ENCODE measurements at places on chromosomes 1 and 21.

GRCh38 chr1:147794570-147794969 lies 34.2 kb upstream of the GJA5 start:
- no peak for DNase-seq

DNA sequence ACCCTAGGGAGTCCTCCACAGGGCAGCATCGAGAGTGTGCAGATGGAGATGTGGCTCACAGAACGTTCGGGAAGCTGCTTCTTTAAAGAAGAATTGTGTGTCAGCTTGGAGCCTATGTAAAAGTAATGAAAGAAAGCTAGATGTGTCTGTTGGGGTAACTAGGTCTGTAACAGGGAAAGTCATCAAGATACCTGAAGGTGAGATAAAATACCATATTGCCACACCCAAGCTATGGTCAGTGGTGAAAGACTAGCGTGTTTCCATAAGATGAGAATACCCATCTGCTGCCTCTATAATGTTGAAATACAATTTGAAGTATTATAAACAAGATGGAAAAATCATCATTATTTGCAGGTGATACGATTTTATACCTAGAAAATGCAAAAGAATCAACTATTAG lies 17.5 kb downstream of the RCAN1 start:
- no peak for DNase-seq

DNA sequence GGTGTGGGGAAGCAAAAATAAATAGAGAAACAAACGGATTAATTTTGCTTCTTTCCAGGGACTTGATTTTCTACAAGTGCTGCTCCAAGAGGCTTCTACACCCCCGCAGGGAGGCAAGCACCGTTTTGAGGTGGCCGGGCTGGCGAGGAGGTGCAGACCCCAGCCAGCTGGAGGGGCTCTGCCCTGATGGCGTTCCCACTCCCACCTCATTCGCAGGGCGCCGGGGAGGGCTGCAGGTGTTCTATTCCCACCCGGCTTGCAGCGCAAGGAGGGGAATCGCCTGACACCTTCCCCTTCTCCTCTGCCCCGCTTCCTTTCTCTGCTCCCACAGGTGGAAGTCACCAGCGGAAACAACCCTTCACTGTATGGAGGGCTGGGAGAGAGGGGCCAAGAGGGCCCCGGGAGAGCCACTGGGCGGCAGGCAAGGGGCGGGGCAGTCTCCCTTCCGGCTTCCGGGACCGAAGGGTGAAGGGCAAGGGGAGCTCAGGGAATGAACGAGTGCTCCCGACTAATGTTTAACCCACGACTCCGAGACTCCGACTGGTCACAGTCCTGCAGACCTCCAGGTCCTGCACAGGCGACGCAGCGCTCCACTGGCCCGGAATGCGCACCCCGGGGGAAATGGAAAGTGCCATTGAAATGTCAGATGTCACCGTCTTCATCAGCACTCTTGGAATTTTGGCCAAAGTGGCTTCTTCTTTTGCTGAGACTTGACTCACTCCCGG lies 29.1 kb downstream of the TEX35 start:
- DNase-seq: no peak

GRCh38 chr1:109240158-109241152 lies 8.9 kb upstream of the CELSR2 start:
- DNase-seq: no peak

GRCh38 chr1:8659593-8659992 lies 157.8 kb downstream of the RERE start:
- no peak for DNase-seq

GRCh38 chr1:212977781-212978645 lies 27.7 kb downstream of the VASH2 start:
- DNase-seq: no peak

DNA sequence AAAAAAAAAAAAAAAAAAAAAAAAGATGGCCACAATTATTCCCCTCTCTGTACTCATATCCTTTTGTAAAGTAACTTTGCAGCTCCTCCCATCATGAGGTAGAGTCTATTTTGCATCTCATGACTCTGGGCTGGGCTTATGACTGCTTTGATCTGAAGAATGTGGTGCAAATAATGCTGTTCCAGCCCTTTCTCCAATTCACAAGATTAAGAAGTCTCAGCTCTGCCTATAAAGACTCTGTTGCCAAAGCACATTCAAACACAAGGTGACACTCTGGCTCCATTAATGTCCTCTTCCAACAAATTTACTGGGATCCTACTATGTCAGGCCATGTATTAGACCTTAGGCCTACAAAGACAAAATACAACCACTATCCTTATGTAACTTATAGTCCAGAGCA lies 64.8 kb upstream of the PTCH2 start:
- DNase-seq: no peak

- DNase-seq: peak; percentile 74
These were observed at the start of gene NBL1 for GRCh38 chr1:19643602-19644394. TSS of gene NBL1 (plus strand) at chr1:19644311. CDS start at chr1:19655031, 10,720 bp downstream.

GRCh38 chr1:172203135-172203823 lies 217.2 kb upstream of the C1orf105 start:
- no peak for DNase-seq

- no peak for DNase-seq
These were observed 8.2 kb downstream of the HAPLN2 start for GRCh38 chr1:156627313-156627880.

- DNase-seq: no peak
These were observed 174.1 kb upstream of the CSF3R start for GRCh38 chr1:36656838-36657237.

DNA sequence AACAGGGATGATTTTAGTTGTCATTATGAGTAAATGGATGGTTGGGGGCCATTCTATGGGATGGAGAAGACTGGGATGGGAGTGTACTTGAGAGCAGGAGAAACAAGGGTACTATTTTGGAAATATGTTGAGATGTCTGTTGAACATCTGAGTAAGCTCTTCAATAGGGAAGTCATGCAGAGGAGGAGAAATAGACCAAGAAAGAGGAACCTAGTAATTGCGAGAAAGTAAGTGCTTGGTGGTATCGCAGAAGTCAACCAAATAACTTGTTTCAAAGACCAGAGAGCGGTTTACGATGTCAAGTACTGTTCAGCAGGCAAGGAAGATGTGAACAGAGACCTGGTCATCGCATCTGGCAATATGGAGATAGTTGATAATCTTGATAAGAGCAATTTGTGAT lies 22.4 kb upstream of the CHRM3 start:
- no peak for DNase-seq

DNA sequence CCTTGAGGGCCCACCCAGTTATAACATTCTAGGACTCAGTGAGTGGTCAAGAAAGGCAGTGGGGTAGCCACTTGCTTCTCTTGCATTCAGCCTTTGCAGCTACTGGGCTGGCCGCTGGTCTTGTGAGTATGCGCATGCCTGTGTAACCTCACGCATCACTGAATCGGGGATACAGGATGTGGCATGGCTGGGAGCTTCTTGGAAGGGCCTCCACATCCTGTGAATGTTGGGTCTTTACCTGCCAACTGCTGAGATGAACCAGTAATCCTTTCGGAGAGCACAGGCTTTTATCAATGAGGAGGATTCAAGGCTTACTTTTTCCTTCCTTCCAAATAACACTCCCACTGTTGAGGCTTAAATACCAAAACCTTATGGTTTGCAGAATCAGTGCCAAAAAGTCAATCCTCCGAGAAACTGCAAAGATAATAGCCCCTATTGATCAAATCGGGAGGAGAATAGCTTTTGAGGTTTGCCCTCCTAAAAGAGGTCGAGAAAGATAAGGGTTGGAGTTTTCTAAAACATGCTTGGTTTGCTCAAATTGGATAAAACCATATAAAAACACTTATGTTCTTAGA lies 198.9 kb upstream of the UBE2U start:
- no peak for DNase-seq

- no peak for DNase-seq
These were observed 85.2 kb downstream of the GPR88 start for GRCh38 chr1:100622966-100623762.

GRCh38 chr1:226494092-226494609 lies 54.4 kb upstream of the STUM start:
- no peak for DNase-seq

DNA sequence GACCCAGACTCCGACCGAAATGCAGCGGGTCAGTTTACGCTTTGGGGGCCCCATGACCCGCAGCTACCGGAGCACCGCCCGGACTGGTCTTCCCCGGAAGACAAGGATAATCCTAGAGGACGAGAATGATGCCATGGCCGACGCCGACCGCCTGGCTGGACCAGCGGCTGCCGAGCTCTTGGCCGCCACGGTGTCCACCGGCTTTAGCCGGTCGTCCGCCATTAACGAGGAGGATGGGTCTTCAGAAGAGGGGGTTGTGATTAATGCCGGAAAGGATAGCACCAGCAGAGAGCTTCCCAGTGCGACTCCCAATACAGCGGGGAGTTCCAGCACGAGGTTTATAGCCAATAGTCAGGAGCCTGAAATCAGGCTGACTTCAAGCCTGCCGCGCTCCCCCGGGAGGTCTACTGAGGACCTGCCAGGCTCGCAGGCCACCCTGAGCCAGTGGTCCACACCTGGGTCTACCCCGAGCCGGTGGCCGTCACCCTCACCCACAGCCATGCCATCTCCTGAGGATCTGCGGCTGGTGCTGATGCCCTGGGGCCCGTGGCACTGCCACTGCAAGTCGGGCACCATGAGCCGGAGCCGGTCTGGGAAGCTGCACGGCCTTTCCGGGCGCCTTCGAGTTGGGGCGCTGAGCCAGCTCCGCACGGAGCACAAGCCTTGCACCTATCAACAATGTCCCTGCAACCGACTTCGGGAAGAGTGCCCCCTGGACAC lies 534 bp downstream of the C1orf56 start:
- DNase-seq: peak; percentile 90

GRCh38 chr1:233972951-233973635 lies 68.6 kb downstream of the SLC35F3 start:
- DNase-seq: no peak

DNA sequence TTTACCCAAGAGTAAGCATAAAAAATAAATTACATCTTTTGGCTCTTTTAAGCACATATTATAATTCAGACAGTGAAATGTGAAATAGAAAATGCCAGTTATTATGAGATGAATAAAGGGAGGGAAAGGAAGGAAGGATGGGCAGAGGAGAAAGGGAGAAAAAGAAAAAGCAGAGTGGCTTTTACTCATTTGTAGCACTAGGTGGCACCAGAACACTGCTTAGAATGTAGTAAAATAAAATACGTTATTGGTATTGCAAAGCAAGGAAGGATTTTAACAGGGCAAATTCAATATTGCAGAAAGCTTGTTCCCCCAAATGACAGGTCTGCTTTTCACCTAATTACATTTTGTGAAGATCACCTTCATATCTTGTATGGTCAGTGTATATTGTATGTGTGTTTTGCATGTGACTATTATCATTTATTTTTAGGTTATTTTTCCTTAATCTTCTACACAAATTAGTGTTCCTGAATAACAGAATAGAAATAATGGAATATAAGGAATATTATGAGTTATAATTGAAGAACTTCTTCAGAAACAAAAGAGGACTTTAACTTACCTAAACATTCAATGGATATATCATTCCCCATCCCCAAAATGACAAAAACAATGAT lies 9.1 kb upstream of the PCNX2 start:
- no peak for DNase-seq

DNA sequence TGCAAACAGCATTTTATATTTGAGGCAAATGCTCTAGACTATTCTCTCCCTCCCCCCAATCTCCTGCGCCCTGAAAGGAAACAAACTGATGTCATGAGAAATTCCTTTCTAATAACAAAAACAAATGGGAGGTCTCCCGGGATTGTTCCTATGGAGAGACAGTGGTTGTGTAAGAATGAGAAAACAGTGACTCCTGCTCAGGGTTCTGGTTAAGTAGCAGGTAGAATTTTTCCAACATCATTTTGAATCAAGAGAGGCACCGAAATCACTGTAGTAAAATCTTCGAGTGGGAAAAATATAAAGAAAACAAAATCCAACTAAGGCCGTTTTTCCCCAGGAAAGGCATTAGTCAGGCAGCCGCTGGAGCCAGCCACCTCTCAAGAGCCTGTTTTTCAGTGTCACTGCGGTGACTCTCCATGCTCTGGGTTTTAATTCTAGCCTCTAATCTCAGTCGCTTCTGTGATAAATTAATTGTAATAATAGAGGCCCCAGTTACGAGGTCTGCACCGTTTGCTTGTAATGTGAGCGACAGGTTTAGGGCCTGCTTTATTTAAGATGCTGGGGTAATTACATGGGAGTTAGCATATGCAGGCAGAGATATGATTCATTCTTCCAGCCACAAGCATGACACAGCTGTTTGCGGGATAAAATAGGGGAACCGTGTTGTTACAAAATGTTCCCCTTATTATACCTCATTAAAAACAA lies 80.3 kb downstream of the RNF220 start:
- no peak for DNase-seq

DNA sequence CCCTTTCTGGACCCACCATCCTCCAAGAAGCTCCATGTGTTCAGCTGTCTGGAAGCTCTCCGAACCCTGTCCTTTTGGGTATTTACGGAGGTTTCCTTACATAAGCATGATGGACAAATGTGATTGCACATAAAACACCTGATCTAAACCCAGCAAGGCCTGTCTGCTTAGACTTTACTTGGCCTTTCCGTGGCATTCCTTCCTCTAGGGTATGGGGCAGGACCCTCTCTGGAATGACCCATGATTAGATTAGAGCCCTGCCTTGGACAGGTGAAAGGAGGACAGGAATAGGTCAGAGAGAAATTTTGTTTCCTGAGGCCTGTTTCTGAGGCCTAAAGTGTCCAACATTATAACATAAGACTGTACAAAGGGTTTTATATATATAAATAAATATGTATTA lies 16.9 kb downstream of the PTPRU start:
- DNase-seq: no peak

DNA sequence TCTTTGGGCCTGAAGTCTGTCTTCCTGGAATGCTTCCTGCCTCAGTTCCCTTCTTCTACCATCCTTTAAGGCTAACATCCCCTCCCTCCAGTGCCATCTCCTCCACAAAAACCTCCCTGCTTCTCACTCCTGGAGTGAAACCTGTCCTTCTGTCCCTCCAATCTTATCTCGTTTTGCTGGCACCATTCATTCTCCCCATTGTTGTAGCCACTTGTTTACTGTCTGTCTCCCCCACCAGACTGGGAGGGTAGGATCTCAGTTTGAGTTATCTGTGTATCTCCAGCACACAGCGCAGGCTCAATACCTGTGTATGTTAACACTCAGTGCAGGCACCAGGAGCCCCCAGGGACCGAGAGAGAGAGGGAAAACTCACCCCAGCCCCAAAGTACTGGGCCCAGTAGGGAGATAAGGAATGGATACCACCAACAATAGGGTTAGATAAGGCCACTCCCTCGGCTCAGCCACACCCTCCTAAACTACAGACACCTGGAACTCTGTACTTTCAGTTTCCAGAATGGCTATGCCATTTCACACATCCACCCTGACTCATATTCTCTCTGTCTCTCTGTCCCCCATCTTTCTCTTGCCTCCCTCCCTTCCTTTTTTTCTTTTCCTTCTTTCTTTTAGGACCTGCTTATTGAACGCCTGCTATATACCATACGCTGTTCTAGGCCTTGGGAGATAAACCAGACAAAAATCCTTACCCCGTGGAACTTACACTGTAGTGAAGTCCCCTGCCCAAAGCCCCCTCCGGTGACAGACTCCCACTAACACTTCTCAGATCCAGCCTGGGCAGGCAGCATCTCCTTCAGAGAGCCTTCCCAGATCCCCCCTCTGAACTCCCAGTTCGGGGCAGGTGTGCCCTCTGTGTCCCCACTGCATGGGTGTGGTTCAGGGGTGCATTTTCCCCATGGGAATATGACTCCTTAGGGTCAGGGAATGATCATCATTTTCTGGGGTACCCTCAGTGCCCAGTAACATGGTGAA lies 3.3 kb upstream of the SSBP3 start:
- DNase-seq: no peak

- DNase-seq: no peak
These were observed 40.4 kb downstream of the RIMS3 start for GRCh38 chr1:40625076-40625475.

GRCh38 chr1:107213225-107213624 lies 72.4 kb downstream of the NTNG1 start:
- no peak for DNase-seq
